Activated CD4-positive, alpha-beta T cell treated with anti-CD3 and anti-CD28 coated beads for 24 hours (primary cell): ENCODE measurements at places on chromosomes 1 and 21.
A peak's percentile ranks its signal among the peaks of the same experiment; 100 is the strongest.

DNA sequence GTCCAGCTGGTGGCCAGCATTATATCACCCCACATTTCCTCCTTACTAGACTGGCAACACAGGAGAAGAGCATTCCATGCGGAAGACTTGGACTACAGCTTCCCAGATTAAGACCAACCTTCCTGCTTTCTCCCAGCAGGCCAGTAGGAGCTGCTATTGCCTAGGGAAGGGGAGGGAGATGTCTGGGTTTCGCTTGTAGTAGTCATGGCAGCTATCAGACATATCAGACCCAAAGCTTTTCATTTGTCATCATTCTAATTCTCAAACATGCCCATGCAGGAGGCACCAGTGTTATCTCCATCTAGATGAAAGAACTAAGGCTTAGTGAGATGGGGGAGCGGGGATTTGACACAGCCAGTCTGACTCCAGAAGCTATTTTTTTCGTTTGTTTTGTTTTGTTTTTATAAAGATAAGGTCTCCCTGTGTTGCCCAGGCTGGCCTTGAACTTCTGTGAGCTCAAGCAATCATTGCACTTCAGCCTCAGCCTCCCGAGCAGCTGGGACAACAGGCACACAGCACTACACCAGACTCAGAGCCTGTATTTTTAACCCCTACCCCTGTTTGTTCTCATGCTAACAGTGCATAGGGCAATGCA, 4.5 kb downstream of the PLA2G2A start:
- DNase-seq: no peak

- no peak for DNase-seq
These were observed 52.2 kb downstream of the ZBTB40 start for GRCh38 chr1:22503721-22504410.

- DNase-seq: no peak
These were observed 34.2 kb downstream of the RAP1GAP start for GRCh38 chr1:21634806-21635535.

- DNase-seq: no peak
These were observed 3.9 kb downstream of the HES4 start for GRCh38 chr1:995665-996633.

DNA sequence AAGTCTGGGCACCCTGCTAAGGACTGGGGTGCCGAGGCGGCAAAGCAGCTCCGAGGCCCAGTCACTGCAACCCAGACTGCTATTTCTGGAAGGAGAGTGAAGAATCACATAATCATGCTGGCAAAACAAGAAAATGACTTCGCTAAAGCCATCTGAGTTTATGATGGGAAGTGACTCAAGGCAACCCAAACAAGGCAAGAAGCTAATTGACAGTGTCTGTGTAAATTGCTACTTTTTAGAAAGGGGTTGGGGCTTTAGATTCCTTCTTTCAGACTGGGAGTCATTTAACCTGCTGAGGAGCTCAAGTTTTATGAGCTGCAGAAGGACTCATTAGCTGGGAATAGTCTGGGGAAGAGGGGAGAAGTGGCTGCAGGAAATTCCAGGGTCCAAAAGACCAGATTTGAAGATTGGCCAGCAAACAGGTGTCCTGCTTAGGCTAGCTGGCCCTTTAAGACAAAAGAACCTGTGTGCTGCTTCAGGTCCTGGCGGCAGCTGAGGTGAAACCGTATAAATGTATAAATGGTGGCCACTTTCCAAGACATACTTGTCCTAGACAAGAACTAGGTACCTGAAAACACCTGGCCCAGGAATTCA, 28.1 kb downstream of the TSHB start:
- DNase-seq: no peak

- no peak for DNase-seq
These were observed 68.0 kb upstream of the PTGFRN start for GRCh38 chr1:116841569-116842344.

DNA sequence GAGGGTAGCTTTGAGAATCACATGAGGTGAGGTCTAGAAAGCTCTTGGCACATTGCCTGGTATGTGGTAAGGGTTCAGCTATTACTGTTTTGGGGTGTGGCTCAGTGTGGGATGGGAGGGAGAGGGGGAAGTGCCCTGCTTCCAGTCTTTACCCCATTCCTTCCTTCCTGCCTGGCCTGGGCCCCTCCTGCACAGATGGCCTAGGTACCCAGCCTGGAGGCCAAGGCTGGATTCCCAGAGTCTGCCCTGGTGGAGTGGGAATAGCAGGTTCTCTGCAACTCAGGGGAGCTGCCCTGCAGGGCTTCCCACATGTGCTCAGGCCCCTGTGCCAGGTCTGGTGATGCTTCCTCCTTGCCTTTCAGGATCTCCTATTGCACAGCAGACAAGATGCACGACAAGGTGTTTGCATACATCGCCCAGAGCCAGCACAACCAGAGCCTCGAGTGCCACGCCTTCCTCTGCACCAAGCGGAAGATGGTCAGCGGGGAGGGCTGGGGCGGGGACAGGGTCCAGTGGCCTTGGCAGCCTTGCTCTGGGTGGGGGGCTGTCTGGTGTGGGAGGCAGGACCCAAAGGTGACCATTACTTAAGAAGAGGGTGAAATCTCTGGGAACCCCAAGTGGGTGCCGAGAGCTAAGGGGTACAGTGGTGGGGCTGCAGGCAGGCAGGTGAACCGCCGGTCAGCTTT, 13.5 kb downstream of the LDLRAP1 start:
- no peak for DNase-seq

GRCh38 chr1:37792943-37793686, 532 bp upstream of the MANEAL start:
- no peak for DNase-seq

GRCh38 chr1:200897259-200897658, 2.6 kb downstream of the INAVA start:
- no peak for DNase-seq

GRCh38 chr21:34728479-34728878, 59.7 kb downstream of the CLIC6 start:
- no peak for DNase-seq

GRCh38 chr21:36323032-36323431, 3.0 kb downstream of the MORC3 start:
- no peak for DNase-seq

DNA sequence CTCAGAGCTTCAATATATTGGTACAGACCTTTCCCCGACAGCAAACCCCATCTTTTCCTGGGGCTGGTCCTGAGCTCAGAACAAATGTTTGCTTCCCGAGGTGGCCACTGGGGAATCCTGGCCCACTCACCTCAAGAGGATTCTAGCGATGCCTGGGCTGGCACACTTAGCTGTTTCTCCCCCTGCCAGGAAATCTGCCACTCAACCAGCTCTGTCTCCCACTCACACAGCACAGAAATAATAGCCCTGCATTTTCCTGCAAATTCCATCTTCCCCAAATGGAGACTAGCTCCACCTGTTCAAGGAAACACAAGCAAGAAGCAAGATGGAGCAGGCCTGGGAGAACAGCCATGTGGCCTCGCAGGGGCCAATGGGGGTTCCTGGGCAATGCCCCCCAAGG, 21.1 kb downstream of the KCNN3 start:
- DNase-seq: no peak

- peak; percentile 6 for DNase-seq
These were observed 86.9 kb upstream of the KCNE2 start for GRCh38 chr21:34276711-34277425.

DNA sequence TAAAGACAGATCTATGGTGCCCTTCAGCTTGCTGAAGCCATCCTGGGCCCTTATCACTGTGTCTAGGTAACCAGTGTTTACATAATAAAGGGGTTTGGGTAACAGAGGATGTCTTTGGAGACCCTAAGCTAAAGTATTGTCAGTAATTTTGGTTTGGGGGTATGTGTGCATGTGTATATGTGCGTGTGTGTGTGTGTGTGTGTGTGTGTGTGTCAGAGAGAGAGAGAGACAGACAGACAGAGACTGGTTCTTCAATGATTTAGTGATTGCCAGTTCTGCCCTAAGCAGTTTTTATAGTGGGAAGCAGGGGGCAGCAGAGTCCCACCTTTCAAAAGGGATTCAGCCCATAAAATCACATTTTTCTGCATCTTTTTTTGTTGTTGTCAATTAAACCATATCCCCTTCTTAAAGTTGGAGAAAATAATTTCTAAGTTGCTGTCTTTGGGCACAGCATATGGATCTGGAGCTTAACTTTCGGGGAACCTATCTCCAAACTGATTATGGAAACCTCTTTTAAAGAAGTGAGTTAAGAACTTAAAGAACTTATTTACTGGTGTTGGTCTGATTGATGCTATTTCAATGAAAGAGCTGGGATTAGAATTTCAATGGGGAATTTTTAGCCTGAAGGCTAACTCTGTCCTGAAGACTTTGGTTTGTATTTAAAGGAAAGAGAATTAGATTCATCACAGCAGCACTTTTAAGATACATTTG, 51.1 kb downstream of the ZNF326 start:
- DNase-seq: no peak
